Nasal cavity respiratory epithelium epithelial cell of viscerocranial mucosa (primary cell): ENCODE measurements at places on chromosomes 5 and 9. TPM values are rescaled to one million over a fixed set of nuclear protein-coding genes. Genes with fewer than 3 reads are reported as not detected.

The ZNF483 gene
- 0.78 and 1.4 TPM in 2 replicates for total RNA-seq

The FOXD4L6 gene
- total RNA-seq = under 0.01 TPM in 1 of 2 replicates, not detected in the other

The CFAP77 gene
- total RNA-seq = not detected in 2 replicates

The GABRA6 gene
- total RNA-seq = not detected in 2 replicates

The NOXA1 gene
- total RNA-seq = 0.68 and 3.3 TPM in 2 replicates

The CDC20B gene
- under 0.01 TPM in 1 of 2 replicates, not detected in the other for total RNA-seq

The PRR16 gene
- total RNA-seq = 0.34 and 0.36 TPM in 2 replicates

The TMEM161B gene
- 21.5 and 26.7 TPM in 2 replicates for total RNA-seq

The FGF1 gene
- under 0.01 and 0.64 TPM in 2 replicates for total RNA-seq

The TRPM3 gene
- total RNA-seq = under 0.01 TPM in 1 of 2 replicates, not detected in the other

The NR5A1 gene
- total RNA-seq = not detected in 2 replicates

The TPD52L3 gene
- total RNA-seq = not detected in 2 replicates

The JAK2 gene
- 12.3 and 13.9 TPM in 2 replicates for total RNA-seq

The AMBP gene
- not detected in 2 replicates for total RNA-seq

The PTPN3 gene
- total RNA-seq = 35.2 and 37.9 TPM in 2 replicates

The ADAMTS12 gene
- under 0.01 TPM in 1 of 2 replicates, not detected in the other for total RNA-seq

The HSPA4 gene
- 178 and 215 TPM in 2 replicates for total RNA-seq

The POU5F2 gene
- 0.34 and 1.7 TPM in 2 replicates for total RNA-seq

The LURAP1L gene
- total RNA-seq = 40.2 and 70.7 TPM in 2 replicates

The FOXD4L4 gene
- 0.34 and 0.43 TPM in 2 replicates for total RNA-seq

The DPP7 gene
- 62.2 and 81.7 TPM in 2 replicates for total RNA-seq
